Small intestine (tissue), 16 donors: ENCODE measurements at places on chromosomes 6 and 20.

- no peak for DNase-seq
Measured at GRCh38 chr6:115969930-115970273, 90.8 kb downstream of the FRK start.

DNA sequence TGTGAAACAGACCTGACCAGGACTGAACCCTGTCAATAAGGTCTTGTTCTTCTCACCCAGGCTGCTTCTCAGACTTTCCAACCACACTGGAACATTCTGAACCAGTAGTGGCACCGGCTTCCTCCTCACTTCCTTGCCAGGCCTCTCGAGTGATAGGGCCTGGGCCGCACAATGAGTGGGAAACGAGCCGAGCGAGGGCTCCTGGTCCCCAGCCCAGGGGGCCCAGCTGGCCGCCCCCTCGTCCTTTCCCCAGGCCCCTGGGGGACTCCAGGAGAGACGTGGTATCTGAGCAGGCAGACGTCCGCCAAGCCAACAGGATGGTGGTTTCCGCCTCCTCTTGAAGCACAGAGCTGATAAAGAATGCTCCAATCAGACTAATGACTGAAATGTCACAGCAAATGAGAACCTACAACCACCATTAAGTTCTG, 117.9 kb downstream of the GMDS start:
- peak; percentile 70 for DNase-seq

GRCh38 chr20:19320005-19320404, 107.6 kb downstream of the SLC24A3 start:
- DNase-seq: no peak

DNA sequence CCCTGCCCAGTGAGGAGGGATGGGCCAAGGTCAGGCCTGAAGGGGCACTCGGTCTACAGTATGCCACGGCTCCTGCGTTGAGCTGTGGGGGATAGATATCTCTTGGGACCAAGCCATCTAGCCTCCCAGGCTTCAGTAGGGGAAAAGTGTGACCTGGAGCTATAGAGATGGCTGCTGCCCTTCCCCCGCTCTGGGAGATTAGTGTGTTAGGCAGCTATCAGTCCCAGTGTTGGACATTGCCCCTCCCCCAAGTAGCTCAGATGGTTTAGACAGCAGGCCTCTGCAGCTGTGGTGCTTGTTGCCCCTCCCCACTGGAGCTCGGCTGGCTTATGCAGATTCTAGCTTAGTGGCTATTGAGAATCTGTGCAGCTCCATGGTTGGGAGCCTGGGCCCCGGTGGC, 56.8 kb downstream of the KHDRBS2 start:
- no peak for DNase-seq

- DNase-seq: no peak
Measured at GRCh38 chr6:77857421-77857820, 204.6 kb downstream of the MEI4 start.

DNA sequence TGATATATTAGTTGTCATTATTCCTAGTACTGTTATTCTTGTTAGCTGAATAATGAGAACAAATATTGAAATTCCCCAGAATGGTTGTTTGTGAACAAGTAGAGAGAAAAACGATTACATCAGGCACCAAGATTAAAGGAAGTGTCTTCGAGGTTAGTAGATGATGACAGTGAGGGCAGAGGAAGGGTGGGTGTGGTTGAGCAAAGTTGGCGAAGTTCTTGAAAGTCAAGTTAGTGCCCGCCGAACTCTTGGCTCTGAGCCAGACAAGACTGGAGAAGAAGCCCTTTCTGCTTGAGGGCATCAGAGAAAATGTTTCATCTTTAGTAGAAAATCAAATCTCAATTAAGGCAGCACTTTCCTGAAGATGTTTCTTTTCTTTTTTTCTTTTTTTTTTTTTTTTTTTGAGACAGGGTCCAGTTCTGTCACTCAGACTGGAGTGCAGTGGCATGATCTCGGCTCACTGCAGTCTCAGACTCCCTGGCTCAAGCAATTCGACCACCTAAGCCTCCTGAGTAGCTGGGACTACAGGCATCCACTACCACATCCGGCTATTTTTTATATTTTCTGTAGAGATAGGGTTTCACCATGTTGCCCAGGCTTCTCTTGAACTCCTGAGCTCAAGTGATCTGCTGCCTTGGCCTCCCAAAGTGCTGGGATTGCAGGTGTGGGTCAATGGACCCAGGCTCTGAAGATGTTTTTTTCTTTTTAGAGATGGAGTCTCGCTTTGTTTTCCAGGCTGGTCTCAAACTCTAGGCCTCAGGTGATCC, 77.1 kb downstream of the SGK1 start:
- DNase-seq: no peak

DNA sequence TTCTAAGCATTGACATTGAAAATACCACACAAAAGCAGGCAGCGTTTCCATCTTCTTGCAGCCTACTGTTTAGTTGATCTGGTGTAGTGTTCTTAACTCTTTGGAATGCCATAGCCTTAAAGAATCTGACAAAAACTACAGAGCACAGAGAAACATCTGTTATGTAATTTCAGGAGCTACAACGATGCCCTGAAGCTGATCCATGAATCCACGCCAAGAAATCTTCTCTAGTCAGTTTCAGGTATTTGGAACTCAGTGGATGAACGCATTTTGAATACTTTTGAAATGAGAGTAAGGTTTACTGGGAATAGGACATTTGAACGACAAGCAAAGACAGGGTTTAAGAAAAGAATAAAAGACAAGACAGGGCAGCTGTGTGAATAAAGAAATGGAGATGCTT, 17.8 kb downstream of the ALDH8A1 start:
- DNase-seq: no peak

- DNase-seq: no peak
Measured at GRCh38 chr6:162940426-162940825, 212.7 kb downstream of the PACRG start.

DNA sequence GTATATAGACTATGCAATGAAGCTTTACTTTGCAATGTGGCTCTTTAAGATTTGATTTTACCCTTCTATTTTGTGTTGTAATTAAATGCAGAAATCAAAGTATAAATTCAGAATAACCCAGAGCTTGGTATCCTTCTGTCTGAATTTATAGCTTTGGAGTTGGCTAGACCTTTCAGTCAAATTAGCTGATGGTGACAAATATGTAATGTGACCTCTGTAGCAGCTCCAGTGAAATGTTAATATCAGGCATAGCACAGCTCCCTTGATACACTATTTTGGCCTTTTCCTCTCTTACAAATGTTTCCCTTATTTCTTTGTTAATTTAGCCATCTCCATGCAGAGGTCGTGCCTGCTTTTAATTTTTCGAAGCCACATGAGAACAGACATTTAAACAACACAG, 11.1 kb downstream of the CBFA2T2 start:
- DNase-seq: no peak

- DNase-seq: peak; percentile 95
Measured at GRCh38 chr6:35318196-35319171, 20.9 kb downstream of the DEF6 start.

DNA sequence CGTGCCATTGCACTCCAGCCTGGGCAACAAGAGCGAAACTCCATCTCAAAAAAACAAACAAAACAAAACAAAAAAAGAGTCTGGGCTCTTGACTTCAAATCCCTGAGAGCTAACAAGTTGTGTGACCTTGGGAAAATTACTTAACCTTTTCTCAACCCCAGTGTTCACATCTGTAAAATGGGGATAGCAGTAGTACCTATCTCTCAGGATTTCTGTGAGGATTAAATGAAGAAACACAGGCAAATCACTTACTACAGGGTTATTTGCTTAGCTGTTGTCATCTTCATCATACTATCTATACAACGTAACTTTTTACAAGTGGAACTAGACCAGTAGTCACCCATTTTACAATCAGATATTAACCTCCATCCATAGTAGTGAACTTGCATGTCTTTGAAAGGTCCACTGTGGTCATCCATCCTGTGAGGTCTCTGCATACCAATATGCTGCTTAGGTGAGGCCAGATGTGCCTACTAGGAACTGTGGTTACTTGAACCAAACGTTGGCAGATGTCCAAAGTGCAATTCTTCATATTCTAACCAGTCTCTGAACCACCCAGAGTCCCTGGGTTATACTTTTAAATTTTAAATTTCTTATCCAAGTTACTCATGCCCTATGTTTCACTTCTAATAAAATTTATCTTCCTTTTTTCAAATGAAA, 128.9 kb upstream of the BEND3 start:
- DNase-seq: no peak

- no peak for DNase-seq
Measured at GRCh38 chr6:49839957-49840356, 26.4 kb downstream of the CRISP1 start.

DNA sequence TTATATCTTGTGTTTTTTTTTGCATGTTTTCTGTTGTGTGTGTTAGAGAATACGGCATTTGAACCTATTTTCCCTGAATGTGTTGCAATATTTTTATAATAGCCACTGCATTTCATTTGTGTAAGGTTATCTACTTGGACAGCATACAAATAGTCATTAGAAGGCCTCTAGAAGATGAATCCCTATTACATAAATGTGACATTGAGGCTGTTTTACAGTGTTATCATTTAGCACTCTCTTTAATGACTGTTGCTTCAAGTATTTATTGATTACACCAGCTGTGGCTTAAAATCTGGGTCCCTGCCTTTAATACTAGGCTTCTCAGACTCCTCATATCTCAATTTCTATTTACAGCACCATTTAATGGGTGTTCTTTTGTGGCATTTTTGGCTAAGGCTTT, 465.8 kb downstream of the FRK start:
- DNase-seq: no peak

- peak; percentile 31 for DNase-seq
Measured at GRCh38 chr20:59525500-59526241, 78.7 kb upstream of the PHACTR3 start.

DNA sequence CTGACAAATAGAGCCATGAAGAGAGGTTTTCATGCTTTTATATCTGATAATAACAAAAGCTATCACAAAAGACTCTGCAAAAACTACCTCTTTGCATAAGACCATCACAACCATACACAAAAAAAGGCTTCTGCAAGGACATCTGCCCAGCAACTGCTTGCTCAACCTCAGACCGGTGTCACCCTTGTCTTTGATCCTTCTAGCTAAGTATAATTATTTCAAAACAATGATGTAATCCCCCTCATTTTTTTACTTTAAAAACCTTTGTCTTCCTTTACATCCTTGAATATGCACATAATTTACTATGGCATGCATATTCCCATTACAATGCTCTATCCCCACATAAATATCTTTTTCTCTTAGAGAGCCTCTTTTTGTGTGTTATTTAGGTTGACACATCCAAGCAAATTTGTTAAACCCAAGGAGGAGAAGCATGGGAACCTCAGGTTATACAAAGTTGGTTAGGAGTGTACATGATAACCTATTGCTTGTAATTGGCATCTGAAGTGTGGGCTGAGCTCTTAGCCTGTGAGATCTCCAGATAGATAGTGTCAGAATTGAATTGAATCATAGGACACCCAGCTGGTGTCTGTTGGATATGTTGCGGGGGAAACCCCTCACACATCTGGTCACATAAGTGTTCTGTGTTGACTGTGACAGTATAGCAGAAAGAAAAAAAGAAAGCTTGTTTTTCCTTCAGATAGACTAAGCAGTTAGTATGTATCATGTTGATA, 20.7 kb upstream of the CGA start:
- DNase-seq: no peak

GRCh38 chr6:45427726-45428125, 50.0 kb upstream of the SUPT3H start:
- no peak for DNase-seq

- DNase-seq: no peak
Measured at GRCh38 chr20:63774306-63774705, 34.7 kb downstream of the SLC2A4RG start.

- DNase-seq: no peak
Measured at GRCh38 chr20:24942679-24943078, 6.4 kb upstream of the CST7 start.

- no peak for DNase-seq
Measured at GRCh38 chr6:162644153-162644552, 83.4 kb downstream of the PRKN start.

GRCh38 chr20:9507544-9508239, 6.7 kb upstream of the LAMP5 start:
- DNase-seq: no peak

- DNase-seq: no peak
Measured at GRCh38 chr6:47383360-47383759, 73.7 kb upstream of the TNFRSF21 start.

GRCh38 chr20:19456595-19457395, 244.4 kb downstream of the SLC24A3 start:
- no peak for DNase-seq

- peak; percentile 31 for DNase-seq
Measured at GRCh38 chr20:49712996-49713752, 504 bp downstream of the B4GALT5 start.

DNA sequence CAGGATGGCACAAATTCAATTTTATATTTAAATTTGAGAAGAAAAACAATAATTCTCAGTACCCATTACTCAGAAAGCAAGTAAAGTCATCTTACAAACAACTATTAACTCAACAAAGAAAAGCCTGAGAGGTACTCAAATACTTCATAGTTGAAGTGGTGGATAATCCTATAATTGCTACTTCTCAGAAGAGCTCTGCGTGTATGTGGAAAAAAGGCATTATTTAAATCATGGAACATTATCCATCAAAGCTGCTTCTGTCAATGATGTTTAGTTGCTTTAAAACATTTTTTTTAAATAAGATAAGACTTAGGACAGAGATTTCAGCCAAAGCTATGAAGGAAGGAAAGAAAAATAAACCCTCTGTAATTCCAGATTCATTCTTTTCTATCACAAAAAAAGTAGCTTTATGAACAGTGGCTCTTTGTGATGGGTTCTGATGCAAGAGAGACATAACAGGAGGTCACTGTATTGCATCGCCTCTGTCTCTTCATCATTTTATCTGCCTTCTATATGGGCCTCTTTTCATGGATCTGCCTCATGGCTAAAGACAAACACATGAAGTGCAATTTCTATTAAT, 367.9 kb upstream of the SLC35B3 start:
- no peak for DNase-seq

- DNase-seq: peak; percentile 81
Measured at GRCh38 chr6:82248273-82248735, 760 bp upstream of the IBTK start.

- DNase-seq: no peak
Measured at GRCh38 chr6:140660295-140660694, 1285.8 kb upstream of the CITED2 start.

- peak; percentile 26 for DNase-seq
Measured at GRCh38 chr6:12001004-12001705, 11.0 kb upstream of the HIVEP1 start.
